ENCODE measurements at places on chromosomes 11 and 22. TPM values are rescaled to one million over a fixed set of nuclear protein-coding genes. Genes with fewer than 3 reads are reported as not detected.
A peak's percentile ranks its signal among the peaks of the same experiment; 100 is the strongest.

PGA5 gene
- total RNA-seq, result not detected

DNA sequence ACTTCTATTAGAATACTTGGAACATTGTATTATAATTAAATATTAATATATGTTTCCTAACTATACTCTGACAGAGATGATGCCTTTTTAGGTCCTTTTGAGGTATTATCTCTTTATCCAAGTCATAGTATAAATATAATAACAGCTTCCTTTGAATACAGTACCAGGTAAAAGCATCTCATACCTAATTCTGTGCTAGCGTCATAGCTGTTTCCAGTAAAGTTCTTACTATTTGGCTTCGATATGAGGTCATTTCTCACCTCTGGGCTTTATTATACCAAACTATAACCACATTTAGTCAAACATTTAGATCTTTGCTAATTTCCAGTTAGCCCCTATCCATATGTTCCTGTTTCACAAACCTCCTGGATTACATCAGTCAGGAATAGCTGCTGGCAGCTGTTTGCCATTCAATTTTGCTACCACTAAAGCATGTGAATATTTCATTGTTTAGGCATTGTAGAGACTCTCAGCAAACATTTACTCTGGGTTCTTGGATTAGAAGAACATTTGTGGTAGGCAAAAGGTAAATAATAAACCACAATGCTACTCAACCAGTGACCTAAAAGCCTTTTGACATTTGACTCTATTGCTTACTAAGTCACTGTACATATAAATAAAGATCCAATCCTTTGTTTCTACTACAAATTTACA, 255.1 kb downstream of the TTC28 start:
- H3K4me1 ChIP-seq, result no peaks in the 10 kb centered on the region
- no peaks in the 10 kb centered on the region for H3K36me3 ChIP-seq
- H3K27ac ChIP-seq, result no peak overlapping the region
- no peaks in the 10 kb centered on the region for H3K27me3 ChIP-seq

DNA sequence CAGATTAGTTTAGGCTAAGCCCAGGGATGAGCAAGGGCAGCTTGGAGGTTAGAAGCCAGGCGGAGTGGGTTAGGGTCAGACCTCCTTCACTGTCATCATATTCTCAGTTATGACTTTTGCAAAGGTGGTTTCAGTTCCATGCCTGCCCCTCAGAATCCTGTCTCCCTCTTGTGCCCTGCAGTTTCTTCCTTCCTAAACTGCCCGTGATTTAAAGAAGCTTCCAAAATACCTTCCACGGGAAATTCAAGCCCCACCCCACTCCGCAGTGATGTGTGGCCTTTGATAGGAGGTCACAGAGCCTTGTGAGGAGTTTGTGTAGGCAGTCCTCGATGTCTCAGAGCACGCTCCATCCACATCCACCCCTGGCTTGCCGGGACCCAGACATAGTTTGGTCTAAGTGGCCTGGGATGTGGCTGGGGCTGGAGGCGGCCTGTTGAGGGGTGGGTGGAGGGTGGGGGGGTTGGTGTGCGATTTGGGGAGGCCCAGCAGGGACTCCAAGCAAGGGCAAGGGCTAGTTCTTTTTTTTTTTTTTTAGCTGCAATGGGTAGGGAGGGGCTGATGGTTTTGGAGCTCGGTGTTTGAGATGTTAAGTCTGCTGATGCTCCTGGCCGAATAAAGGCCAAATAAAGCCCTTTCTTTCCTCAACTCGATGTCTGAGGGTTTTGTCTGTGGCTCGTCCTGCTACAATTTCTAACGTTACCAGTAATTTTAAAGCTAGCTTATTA, 1.6 kb upstream of the IFITM1 start:
- H3K4me3 ChIP-seq, result no peak overlapping the region
- DNase-seq, result no peak

GRCh38 chr11:2758751-2759150, 59.0 kb upstream of the KCNQ1OT1 start:
- H3K4me3 ChIP-seq, result no peak overlapping the region
- H3K27me3 ChIP-seq, result no peaks in the 10 kb centered on the region
- no peak overlapping the region for H3K27ac ChIP-seq
- no peaks in the 10 kb centered on the region for H3K36me3 ChIP-seq
- H3K4me1 ChIP-seq, result no peaks in the 10 kb centered on the region

RGL4 gene
- total RNA-seq, result not detected

TRIM34 gene
- 15.5 TPM for total RNA-seq

DNA sequence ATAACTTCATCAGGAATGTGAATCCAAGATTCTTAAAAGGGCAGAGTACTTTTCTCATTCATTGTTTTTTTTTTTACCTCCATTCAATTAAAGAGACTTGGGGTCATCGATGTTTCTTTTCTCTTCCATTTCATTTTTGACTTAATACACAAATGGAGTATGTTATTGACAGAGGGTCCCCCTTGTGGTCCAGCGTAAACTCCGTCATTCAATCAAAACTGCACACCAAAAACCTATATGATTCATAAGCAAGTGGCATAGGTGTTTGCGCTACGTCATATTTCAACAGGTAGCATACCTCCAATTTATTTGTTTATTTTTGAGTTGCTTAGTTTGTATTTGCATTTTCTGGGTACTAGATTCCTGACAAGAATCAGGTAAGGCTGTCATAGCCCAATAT, 12.7 kb upstream of the FOLH1 start:
- no peaks in the 10 kb centered on the region for H3K36me3 ChIP-seq
- H3K4me1 ChIP-seq, result no peaks in the 10 kb centered on the region
- no peak overlapping the region for H3K4me3 ChIP-seq

ART1 gene
- total RNA-seq, result not detected

GAS2L1 gene
- 159 TPM for total RNA-seq

DNA sequence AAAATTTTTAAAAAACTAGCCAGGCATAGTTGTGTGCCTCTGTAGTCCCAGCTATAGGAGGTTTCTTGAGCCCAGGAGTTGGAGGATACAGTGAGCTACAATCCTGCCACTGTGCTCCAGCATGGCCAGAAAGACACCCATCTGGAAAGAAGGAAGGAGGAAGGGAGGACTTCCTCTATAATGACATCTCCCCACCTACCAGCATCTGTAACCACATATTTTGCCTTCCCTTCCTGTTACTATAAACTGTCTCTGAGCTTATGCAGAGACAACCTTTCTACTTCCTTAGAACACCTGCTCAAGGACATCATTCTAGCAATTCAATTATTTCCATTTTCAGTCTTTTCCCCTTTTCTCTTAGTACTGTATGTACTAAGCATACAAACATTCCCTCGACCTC, 2.2 kb upstream of the NUP160 start:
- no peaks in the 10 kb centered on the region for H3K27me3 ChIP-seq
- H3K4me1 ChIP-seq, result no peaks in the 10 kb centered on the region
- H3K27ac ChIP-seq, result no peak overlapping the region
- H3K36me3 ChIP-seq, result no peaks in the 10 kb centered on the region
- no peak for DNase-seq

- H3K4me1 ChIP-seq, result no peaks in the 10 kb centered on the region
- H3K4me3 ChIP-seq, result no peak overlapping the region
- H3K27me3 ChIP-seq, result no peaks in the 10 kb centered on the region
- peaks cover 16% of the 10 kb centered on the region for H3K36me3 ChIP-seq
- no peak for DNase-seq
These were observed 77.6 kb downstream of the MED15 start for GRCh38 chr22:20584872-20585638.

DNA sequence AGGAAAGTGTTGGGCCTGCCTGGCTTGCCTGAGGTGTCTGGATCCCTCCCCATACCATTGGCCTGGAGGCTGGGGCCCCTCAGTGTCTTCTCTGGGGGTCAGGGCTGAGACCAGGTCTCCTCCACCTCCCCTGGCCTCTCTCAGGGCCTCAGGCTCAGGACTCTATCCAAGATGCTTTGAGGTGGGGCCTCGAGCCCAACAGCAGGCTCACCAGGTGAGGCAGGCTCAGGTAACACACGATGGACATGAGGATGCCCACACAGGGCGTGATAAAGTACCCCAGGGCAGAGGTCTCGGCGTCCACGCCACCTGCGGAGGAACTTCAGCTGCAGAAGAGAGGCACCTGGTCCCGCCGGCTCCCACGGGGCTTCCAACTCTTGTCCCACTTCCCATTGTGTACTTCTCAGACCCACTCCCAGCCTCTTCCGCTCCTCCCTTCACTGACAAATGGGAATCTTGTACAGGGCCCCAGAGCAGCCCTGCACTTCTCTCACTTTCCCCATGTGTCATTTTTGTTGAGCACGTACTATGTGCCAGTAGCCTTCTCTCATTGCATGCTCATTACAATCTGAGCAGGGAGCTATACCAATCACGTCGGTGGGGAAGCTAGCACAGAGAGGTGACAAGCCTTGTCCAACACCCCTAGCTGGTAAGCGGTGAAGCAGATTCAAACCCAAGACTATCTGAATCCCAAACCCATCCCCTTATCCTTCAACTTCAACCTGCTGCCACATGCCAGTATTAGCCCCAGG, 3.8 kb downstream of the SLC29A2 start:
- H3K4me1 ChIP-seq, result no peaks in the 10 kb centered on the region
- H3K27ac ChIP-seq, result no peak overlapping the region
- H3K27me3 ChIP-seq, result no peaks in the 10 kb centered on the region

- no peak for DNase-seq
- peak overlapping the region; percentile 87 for H3K27ac ChIP-seq
- no peaks in the 10 kb centered on the region for H3K27me3 ChIP-seq
- peaks cover 2% of the 10 kb centered on the region for H3K4me1 ChIP-seq
- peak overlapping the region; percentile 67 for H3K4me3 ChIP-seq
These were observed 948 bp upstream of the MRTFA start for GRCh38 chr22:40637183-40638150.

DNA sequence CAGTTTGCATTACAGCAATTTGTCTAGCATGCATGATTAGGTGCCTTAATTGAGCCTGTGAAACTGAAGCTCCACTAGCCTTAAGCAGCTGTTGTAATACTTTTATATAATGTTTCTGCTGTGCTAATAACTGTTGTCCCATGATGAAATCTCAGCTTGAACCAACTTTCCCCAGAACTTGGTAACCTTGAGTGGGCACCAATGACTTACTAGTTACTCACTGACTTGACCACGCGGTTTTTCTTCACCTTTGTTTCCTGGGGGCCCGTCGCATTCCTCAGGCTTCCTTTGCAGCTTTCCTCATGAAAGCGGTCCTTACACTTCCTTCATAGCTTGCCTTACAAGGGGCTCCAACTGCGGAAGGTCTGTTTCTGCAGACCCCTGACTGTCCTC, 11.2 kb upstream of the GLYATL1 start:
- no peak overlapping the region for H3K4me3 ChIP-seq
- no peaks in the 10 kb centered on the region for H3K27me3 ChIP-seq
- H3K4me1 ChIP-seq, result peaks cover 12% of the 10 kb centered on the region
- peak overlapping the region; percentile 48 for H3K27ac ChIP-seq
- no peaks in the 10 kb centered on the region for H3K36me3 ChIP-seq
- DNase-seq, result no peak

DGAT2 gene
- 24.6 TPM for total RNA-seq

DNA sequence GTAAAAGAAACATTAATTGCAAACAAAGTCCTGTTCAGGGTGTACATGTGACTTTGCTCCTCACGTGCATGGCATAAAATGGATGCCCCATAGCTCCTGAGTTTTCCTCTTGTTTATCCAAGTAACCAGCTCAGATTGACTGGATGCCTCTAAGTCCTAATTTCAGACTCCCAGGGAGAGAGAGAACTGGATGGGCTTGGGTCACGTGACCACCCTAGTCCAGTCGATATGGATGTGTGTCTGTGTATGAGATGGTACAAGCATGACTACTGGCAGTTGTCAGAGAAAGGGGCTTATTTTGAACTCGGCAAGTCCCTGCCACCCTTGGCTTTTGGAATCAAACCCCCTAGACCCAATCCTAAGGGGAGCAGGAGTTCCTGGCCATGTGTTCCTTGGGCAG, 35.4 kb upstream of the PLET1 start:
- H3K36me3 ChIP-seq, result no peaks in the 10 kb centered on the region
- no peak overlapping the region for H3K4me3 ChIP-seq
- no peaks in the 10 kb centered on the region for H3K4me1 ChIP-seq
- no peak for DNase-seq
